ENCODE measurements at places on chromosomes 16 and 17. TPM values are rescaled to one million over a fixed set of nuclear protein-coding genes. Genes with fewer than 3 reads are reported as not detected.

- no peaks in the 10 kb centered on the region for H3K4me1 ChIP-seq
- no peak overlapping the region for H3K4me3 ChIP-seq
- H3K36me3 ChIP-seq = peaks cover 35% of the 10 kb centered on the region
- no peak overlapping the region for H3K27ac ChIP-seq
Measured at GRCh38 chr16:27511657-27512448, 37.9 kb downstream of the GTF3C1 start.

DNA sequence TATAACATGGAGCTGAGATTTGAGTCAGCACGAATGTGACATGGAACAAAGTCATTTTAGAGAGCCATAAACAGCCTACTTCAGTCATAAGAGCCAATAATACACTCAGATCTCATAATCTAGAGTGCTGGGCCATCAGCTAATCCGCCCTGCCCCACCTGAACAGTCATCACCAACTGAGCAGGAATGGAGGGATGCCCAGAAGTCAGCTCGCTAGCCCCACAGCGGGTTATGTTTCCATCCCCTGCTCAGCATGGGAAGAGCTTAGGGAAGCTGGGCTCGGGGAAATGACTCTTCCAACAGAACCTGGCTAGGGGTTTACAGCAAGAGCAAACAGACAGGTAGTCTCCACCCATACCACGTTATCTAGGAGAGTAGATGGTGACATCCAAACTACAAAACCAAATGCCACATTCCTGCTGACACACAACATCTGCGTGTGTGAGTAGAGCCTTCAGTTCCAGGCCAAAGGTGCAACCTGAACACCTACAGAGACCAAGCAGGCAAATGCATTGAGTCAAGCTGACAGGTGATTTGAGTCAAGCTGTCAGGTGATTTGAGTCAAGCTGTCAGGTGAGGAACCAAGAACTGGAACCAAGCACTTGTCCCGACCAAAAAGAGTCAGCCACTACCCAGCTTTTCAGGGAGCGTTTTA is 2.0 kb downstream of the TMEM11 start:
- peaks cover 47% of the 10 kb centered on the region for H3K4me1 ChIP-seq
- peak overlapping the region; percentile 98 for H3K27ac ChIP-seq
- H3K36me3 ChIP-seq = peaks cover 2% of the 10 kb centered on the region
- no peak for DNase-seq

DNA sequence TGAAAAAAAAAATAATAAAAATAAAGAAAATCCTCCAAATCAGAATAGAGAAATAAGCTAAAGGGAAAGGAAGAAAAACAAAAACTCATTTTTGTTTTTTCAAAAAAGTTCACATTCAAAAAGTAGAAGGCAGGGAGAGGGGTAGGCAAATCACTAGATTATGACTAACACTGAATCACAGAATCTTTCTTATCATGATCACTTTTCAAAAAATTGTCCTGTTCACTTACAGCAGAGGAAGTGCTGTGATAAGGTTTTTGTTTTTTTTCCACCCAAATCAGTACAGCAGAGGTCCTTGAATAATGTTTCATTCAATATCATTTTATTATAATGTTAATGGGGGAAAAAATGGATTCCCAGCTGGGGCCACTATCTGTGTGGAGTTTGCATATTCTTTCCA is 106.4 kb downstream of the CA4 start:
- H3K36me3 ChIP-seq = peaks cover 19% of the 10 kb centered on the region
- H3K4me3 ChIP-seq = no peak overlapping the region

DNA sequence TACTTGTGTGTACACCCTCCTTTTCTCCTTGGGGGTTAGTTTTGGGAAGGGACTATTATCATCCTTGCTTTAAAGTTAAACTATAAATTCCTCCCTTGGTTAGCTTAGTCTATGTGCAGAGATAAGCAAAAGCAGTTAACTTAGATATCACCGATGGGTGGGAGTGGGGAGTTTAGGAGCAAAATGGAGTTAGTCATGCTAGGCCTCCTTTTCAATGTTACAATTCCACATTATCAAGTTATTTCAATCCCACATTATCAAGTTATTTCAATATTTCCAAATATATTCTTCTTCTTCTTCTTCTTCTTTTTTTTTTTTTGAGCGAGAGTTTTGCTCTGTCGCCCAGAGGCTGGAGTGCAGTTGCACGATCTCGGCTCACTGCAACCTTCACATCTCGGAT is 1.7 kb upstream of the BCAS3 start:
- peaks cover 21% of the 10 kb centered on the region for H3K4me1 ChIP-seq
- H3K27me3 ChIP-seq = no peaks in the 10 kb centered on the region
- H3K4me3 ChIP-seq = no peak overlapping the region
- H3K36me3 ChIP-seq = no peaks in the 10 kb centered on the region
- DNase-seq = no peak

- no peak for DNase-seq
- no peaks in the 10 kb centered on the region for H3K4me1 ChIP-seq
- H3K27me3 ChIP-seq = peaks cover 5% of the 10 kb centered on the region
- H3K4me3 ChIP-seq = no peak overlapping the region
- H3K36me3 ChIP-seq = no peaks in the 10 kb centered on the region
Measured at GRCh38 chr16:76490036-76490639, 212.9 kb downstream of the CNTNAP4 start.

GRCh38 chr17:8072729-8073461 is 14.6 kb downstream of the ALOX12B start:
- H3K4me3 ChIP-seq = peak overlapping the region; percentile 33
- peak; percentile 62 for DNase-seq
- H3K27me3 ChIP-seq = peaks cover 72% of the 10 kb centered on the region
- peaks cover 22% of the 10 kb centered on the region for H3K4me1 ChIP-seq
- no peak overlapping the region for H3K27ac ChIP-seq
- peaks cover 3% of the 10 kb centered on the region for H3K36me3 ChIP-seq

DNA sequence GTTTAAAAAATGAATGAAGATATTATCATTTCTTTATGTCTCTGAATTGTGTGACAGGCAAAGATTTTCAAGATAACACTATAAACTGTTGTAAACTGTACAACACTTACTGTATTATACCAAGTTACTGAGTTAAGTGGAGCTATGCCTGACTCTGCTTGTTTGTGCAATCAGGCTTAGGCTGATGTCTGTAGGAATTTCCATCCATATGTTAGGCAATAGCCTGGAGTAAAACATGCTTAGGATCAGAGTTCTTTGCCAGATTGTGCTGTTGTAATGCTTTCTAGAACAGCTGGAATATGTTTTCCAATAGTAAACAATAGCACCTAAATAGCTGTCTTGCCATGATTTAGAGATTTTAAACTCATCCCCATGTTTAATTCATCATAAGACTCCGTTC is 1496.7 kb downstream of the CDH11 start:
- no peak overlapping the region for H3K4me3 ChIP-seq
- H3K4me1 ChIP-seq = no peaks in the 10 kb centered on the region
- peaks cover 31% of the 10 kb centered on the region for H3K27me3 ChIP-seq

GRCh38 chr16:57993438-57993837 is 7.0 kb downstream of the ZNF319 start:
- no peak for DNase-seq
- peaks cover 5% of the 10 kb centered on the region for H3K36me3 ChIP-seq
- peaks cover 9% of the 10 kb centered on the region for H3K4me1 ChIP-seq
- H3K27ac ChIP-seq = no peak overlapping the region
- no peaks in the 10 kb centered on the region for H3K27me3 ChIP-seq

- no peak for DNase-seq
- H3K27me3 ChIP-seq = no peaks in the 10 kb centered on the region
- H3K4me1 ChIP-seq = peaks cover 38% of the 10 kb centered on the region
Measured at GRCh38 chr16:58128181-58128631, 975 bp downstream of the CFAP20 start.

DNA sequence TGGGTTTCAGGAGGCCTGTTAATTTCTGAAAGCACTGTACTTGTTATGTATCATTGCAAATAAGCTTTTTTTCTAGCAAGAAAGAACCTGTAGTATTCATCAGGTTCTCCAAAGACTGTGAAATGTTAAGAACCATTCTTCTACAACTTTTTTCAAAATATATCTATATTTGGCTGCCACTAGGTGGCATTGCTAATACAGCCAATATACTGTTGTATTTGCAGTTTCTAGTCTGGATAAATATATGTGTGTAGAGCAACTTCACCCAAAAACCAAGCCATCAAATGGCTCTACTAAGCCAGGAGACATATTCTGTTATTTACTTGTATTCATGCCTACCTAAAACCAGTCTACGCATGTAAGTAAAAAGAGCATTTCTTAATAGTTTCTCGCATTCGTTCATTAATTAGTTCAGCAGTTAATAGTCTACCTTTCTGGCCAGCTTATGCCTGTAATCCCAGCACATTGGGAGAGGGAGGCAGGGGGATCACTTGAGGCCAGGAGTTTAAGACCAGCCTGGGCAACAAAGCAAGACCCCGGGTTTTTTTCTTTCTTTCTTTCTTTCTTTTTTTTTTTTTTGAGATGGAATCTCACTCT is 39.5 kb downstream of the VMP1 start:
- no peak overlapping the region for H3K4me3 ChIP-seq
- DNase-seq = no peak
- H3K27me3 ChIP-seq = no peaks in the 10 kb centered on the region
- H3K27ac ChIP-seq = peak overlapping the region; percentile 14
- H3K4me1 ChIP-seq = peaks cover 20% of the 10 kb centered on the region

DNA sequence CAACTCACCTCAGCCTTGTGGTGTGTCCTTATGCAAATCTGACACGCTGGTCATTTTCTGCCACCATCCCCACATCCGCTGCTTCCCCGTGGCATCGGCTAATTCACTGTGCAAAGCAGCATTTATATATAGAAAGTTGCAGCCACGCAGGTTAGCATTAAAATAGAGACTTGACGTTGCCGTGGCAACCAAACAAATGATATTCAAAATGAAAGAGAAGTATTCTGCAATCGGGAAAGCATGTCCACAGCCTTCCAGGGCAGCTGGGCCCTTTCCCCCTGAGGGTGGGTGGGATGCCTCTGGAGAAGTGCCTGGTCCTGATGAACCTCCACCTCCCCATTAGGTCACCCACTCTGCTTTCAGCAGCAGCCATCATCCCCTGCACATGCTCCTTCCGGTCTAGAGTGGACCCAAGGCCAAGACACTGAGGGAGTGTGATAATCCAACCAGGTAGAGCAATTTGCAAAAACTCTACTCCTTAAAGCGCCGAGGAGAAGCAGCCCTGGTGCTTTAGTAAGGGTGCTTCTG is 138.7 kb downstream of the GAS7 start:
- DNase-seq = no peak
- H3K27me3 ChIP-seq = peaks cover 7% of the 10 kb centered on the region
- H3K4me1 ChIP-seq = peaks cover 12% of the 10 kb centered on the region
- no peak overlapping the region for H3K4me3 ChIP-seq
- peaks cover 3% of the 10 kb centered on the region for H3K36me3 ChIP-seq

DNA sequence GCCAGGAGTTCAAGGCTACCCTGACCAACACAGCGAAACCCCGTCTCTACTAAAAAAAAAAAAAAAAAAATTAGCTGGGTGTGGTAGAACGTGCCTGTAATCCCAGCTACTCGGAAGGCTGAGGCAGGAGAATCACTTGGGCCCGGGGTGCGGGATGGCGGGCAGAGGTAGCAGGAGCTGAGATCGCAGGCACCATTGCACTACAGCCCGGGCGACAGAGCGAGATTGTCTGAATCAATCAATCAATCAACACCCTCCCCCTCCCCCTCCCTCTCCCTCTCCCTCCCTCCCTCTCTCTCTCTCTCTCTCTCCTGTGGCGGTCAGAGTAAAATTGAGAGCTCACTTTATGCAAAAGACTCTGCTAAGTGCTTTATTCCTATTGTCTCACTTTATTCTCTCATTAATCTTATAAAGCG is 1.2 kb downstream of the HSDL1 start:
- H3K27ac ChIP-seq = no peak overlapping the region
- H3K36me3 ChIP-seq = peaks cover 2% of the 10 kb centered on the region
- H3K4me1 ChIP-seq = peaks cover 21% of the 10 kb centered on the region
- H3K4me3 ChIP-seq = peak overlapping the region; percentile 95
- no peak for DNase-seq

DNA sequence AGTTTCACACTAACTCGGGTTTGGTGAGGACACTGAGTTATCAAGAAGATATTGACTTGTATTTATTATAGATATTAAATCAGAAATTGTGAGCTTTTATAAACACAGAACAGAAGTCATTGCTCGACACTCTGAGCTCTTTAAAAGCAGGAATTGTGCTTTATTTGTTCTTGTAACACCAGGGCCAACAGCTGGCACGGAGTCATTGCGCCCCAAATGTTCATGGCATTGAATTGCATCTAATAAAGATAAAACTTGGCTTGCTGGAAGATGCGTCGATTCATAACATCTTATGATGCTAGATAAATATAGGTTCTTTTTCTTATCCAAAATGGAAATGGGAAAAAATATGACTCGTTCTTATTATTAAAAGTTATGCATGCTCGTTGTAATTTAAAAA is 11.8 kb upstream of the MLYCD start:
- no peak overlapping the region for H3K4me3 ChIP-seq
- H3K36me3 ChIP-seq = peaks cover 5% of the 10 kb centered on the region
- peaks cover 16% of the 10 kb centered on the region for H3K27me3 ChIP-seq
- no peak overlapping the region for H3K27ac ChIP-seq
- no peak for DNase-seq

- H3K4me3 ChIP-seq = peak overlapping the region; percentile 55
- H3K36me3 ChIP-seq = no peaks in the 10 kb centered on the region
- peak; percentile 97 for DNase-seq
- H3K27ac ChIP-seq = peak overlapping the region; percentile 93
- H3K4me1 ChIP-seq = peaks cover 80% of the 10 kb centered on the region
Measured at GRCh38 chr17:49016775-49017463, 19.7 kb downstream of the IGF2BP1 start.

DNA sequence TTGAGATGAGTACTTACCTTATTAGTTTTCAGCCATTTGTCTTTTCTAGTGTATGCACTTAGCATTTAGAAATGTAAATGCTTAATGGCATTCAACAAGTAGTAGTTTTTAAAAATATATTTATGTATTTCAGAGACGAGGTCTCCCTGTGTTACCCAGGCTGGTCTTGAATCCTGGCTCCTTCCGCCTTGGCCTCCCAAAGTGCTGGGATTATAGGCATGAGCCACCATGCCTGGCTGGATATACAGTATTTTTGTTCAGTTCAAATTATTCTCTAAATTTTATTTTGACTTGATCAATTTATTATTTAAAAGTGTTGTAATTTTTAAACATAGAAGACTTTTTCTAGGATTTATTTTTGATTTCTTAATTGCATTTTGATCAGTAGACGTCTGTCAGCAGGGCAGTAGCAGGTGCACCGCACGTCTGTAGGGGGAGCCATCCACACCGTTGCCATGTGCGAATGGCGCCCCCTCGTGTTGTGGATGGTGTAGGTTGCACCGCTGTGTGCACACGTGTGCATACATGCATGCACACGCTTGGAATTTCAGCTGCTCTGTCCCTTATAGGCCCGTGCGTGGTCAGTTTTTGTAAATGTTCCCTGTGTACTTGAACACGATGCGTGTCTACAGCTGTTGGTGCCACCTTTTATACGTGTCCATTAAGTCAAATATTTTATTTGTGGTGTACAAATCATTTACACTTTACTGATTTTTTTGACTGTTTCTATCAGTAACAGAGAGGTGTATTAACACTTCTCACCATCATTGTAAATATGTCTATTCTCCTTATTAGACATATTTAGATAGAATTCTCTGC is 30.6 kb downstream of the RPTOR start:
- no peaks in the 10 kb centered on the region for H3K36me3 ChIP-seq
- H3K4me3 ChIP-seq = no peak overlapping the region
- H3K27ac ChIP-seq = no peak overlapping the region
- H3K27me3 ChIP-seq = no peaks in the 10 kb centered on the region
- peaks cover 4% of the 10 kb centered on the region for H3K4me1 ChIP-seq

GRCh38 chr16:30562021-30562420 is 3.8 kb upstream of the ZNF764 start:
- no peak for DNase-seq

The C16orf54 gene
- not detected for total RNA-seq

The RCVRN gene
- total RNA-seq = not detected

The ADAMTS18 gene
- total RNA-seq = not detected

The HOXB13 gene
- total RNA-seq = not detected

The HSF4 gene
- total RNA-seq = 15.7 TPM

The ZNF624 gene
- total RNA-seq = 7.3 TPM

The C16orf92 gene
- total RNA-seq = not detected

The SYT17 gene
- total RNA-seq = 0.46 TPM

Data from chondrocyte (in vitro differentiated cells).